ENCODE measurements at places on chromosomes 5 and 9.
A peak's percentile ranks its signal among the peaks of the same experiment; 100 is the strongest.

DNA sequence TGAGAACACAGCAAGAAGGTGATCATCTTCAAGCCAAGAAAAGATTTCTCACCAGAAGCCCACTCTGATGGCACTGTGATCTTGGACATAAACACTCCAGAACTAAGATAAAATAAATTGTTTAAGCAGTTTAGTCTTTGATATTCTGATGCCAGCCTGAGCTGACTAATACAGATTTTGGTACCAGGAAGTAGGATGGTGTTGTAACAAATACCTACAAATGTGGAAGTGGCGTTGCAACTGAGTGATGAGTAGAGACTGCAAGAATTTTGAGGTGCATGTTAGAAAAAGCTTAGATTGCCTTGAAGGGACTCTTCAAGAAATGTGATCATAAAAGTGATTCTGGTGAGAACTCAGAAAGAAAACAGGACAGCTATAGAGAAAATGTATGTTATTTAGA lies 592.4 kb upstream of the DAB2 start:
- no peak for DNase-seq

DNA sequence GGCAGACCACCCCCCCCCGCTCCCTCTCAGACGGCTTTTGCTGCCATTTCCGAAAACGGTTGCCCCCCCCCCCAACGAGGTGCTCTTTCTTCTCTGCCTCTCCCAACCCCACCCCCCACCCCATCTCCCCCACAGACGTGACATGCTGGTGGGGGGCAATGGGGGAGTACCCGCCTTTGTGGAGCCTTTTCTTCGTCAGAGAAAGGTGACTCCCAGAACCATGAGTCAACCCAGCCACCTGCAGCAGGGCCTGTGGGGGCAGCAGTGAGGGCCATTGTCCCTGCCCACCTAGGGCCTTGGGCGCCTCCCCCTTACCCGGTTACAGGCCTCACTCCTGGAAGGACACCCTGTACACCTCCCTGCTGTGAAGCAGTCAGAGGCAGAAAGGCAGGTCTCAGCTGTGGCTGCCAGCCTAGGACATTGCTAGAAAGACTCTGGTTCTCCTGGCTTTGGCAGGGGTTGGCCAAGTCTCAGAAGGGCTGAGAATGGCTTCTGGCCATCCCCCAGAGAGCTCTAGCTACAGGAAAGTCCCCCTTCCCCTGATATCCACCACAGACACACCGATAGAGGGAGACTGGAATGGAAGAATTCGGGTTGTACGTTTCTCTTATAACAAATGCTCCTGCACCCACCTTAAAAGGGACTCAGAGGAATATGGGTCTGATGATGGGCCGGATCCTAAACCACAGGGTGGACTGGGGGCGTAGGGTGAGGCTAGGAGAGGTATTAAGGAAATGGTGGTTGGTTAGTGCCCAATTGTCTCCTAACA lies 2.2 kb downstream of the DNAJB5 start:
- DNase-seq, result peak; percentile 56

DNA sequence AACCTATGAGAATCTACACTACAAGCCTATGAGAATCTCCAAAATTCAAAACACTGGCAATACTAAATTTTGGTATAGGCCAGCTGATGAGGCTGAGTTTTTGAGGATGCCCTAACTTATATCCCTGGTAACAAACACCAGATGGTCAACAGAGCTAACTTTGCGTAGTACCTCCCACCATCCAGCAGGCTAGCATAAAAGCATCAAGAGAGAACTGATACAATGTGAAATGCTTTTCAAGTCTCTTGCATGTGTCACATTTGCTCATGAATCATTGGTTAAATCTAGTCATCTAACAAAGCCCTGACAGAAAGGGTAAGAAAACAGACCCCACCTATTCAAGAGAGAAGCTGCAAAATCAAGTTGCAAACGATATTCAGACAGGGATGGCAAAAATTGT lies 1609.7 kb upstream of the CDH9 start:
- peak; percentile 24 for DNase-seq

- DNase-seq, result no peak
Measured at GRCh38 chr9:37284636-37285035, 137.9 kb upstream of the GRHPR start.

GRCh38 chr9:35028341-35028740 lies 38.8 kb downstream of the DNAJB5 start:
- peak; percentile 46 for DNase-seq

DNA sequence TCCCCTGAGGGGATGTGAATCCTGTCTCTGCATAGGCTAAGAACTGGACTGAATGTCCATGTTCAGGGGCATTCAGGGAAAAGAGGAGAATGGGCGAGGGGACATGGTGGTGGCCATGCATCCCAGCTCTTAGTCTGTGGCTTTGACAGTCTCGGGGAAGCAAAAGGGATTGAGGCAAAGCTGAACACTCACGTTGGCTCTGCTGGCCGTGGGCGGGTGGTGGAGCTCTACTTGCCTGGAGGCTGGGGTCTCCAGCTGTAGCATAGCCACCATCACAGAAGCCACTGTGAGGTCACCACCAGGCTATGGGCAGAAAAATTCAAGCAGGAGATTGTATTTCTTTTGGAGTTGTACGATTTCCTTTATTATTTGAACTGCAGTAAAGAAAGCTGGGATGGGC lies 4.1 kb downstream of the GARIN3 start:
- DNase-seq, result no peak

- DNase-seq, result no peak
Measured at GRCh38 chr9:100669968-100670367, 92.1 kb downstream of the CAVIN4 start.

DNA sequence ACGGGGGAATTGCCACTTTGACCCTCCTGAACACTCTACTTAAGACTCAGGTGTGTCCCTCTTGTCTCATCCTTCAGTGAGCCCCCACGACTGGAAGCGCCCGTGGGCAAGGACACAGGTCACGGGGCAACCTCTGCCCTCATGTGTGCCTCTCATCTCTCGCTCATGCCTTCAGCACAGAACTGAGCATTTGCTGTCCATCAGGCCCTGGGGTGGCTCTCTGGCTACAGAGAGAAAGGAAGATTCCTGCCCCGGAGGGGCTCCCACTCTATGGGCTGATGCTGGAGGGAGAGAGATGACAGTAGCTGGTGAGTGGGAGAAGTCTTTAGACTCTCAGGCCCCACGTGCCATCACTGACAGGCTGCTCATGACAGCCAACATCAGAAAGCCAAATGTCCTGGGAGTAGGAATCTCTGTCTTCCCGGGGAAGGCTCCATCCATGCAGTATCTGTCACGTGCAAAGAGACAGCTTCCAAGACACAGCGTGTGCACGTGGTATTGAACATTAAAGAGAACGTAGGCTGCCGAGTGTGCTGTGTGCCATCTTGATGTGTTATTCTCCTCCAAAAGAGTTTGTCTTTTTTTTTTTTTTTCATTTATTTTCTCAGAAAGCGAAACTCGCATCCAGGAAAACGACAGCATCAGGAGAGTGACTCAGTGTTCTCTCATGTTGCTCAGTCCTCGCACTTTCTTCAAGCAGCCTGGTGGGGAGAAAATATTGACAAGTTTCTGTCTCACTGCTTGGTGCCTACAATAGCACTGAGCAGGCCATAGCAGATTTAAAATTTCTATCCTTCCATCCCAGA lies 190.5 kb downstream of the GAS1 start:
- DNase-seq, result no peak

GRCh38 chr5:6961837-6962635 lies 248.8 kb downstream of the TENT4A start:
- no peak for DNase-seq

DNA sequence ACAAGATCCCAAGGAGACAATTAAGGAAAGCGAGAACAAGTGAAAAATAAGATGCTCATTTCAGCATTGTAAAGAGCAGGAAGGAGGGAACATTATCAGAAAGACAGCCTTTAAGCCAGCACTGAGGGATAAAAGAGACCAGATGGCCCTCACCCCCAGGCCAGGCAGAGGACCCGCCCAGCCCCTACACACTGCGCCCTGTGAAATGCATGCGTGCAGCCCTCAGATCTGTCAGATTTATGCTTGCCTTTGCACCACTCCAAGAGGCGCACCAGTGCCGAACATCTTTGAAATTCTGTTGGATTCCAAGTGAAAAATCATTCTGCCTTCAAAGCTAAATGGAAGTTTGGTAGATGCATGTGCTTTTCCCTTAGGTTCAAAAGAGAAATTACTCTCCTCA lies 378.0 kb downstream of the MLLT3 start:
- no peak for DNase-seq

- peak; percentile 87 for DNase-seq
Measured at GRCh38 chr5:35924950-35925722, 13.3 kb downstream of the CAPSL start.

- peak; percentile 35 for DNase-seq
Measured at GRCh38 chr5:68454766-68455165, 239.2 kb downstream of the PIK3R1 start.

All from ELR (cell line).